ENCODE measurements at places on chromosomes 1 and 21. TPM values are rescaled to one million over a fixed set of nuclear protein-coding genes. Genes with fewer than 3 reads are reported as not detected.

GRCh38 chr1:29849038-29849750, 612.9 kb downstream of the PTPRU start:
- peak; percentile 1 for DNase-seq

DNA sequence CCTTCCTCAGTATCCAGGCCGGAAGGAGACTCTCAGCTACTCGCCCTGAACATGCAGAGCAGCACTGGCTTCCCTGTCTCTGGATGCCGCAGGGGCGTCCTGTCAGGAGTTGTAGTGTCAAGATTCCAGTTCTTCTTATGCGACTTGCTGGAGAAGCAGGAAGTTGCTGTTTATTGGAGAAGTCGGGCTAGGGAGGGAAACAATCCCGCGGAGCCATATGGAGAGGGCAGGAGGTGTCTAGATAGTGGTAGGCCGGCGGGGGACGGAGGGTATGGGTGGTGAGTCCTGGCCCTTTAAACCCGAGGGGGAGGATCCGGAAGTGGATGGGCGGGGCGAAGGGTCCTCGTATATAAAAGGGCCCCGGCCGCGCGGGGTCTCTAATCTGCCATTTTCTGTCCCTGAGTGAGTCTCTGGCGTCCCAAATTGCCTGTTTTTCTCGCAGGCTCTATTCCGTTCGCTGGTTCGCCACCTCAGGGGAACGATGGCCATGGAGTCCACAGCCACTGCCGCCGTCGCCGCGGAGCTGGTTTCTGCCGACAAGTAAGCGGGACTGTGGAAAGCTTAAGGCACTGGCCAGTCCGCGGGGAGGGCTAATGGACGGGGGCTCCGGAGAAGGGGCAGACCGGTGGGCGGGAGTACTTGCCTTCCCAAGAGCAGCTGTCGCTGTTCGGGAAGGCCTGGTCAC, at the start of gene NASP:
TSS of gene NASP (plus strand) at position 376 of the 685 bp plus-strand sequence. CDS start at position 482, 106 bp downstream.
- peak; percentile 75 for DNase-seq

GRCh38 chr21:42750737-42751530, 97.5 kb downstream of the PDE9A start:
- DNase-seq: no peak

GRCh38 chr1:3729594-3730542, 22.4 kb upstream of the CCDC27 start:
- no peak for DNase-seq

DNA sequence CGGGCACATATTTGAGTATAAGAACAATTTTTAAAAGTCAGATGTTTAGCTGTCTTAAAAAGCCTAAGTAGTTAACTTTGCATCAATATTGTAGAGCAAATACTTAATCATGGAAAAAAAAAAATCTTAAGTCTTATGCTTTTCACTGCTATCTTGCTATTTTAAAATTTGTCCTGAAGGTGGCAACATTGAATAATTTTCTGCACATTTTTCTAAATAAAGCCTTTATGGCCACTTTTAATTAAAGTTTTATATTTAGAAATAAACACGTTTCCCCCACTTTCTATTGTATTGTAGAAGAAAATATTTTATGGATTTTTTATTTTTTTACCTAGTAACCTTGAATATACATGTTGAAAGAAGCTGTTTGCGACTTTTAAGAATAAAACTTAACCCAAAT, 198.8 kb downstream of the AMY1C start:
- peak; percentile 12 for DNase-seq

FOXJ3 gene
- 24.0 TPM for total RNA-seq

SAMD13 gene
- 9.6 TPM for total RNA-seq

All from NCI-H460 (cell line).